ENCODE measurements at places on chromosomes 7 and 10. TPM values are rescaled to one million over a fixed set of nuclear protein-coding genes. Genes with fewer than 3 reads are reported as not detected.

PDK4 gene
- polyA plus RNA-seq: 31.0 TPM

EPO gene
- polyA plus RNA-seq: 22.9 TPM

SMO gene
- polyA plus RNA-seq: 7.0 TPM

AFAP1L2 gene
- polyA plus RNA-seq: 0.89 TPM

CAV2 gene
- polyA plus RNA-seq: 29.7 TPM

BTAF1 gene
- polyA plus RNA-seq: 5.9 TPM

PRSS2 gene
- 0.21 TPM for polyA plus RNA-seq

CLDN4 gene
- 1.2 TPM for polyA plus RNA-seq

CALML5 gene
- not detected for polyA plus RNA-seq

RBAK gene
- 2.1 TPM for polyA plus RNA-seq

IPMK gene
- 1.4 TPM for polyA plus RNA-seq

MINDY4 gene
- polyA plus RNA-seq: 0.93 TPM

GRCh38 chr10:122138831-122139625 is 132.1 kb upstream of the BTBD16 start:
- no peak for DNase-seq

DNA sequence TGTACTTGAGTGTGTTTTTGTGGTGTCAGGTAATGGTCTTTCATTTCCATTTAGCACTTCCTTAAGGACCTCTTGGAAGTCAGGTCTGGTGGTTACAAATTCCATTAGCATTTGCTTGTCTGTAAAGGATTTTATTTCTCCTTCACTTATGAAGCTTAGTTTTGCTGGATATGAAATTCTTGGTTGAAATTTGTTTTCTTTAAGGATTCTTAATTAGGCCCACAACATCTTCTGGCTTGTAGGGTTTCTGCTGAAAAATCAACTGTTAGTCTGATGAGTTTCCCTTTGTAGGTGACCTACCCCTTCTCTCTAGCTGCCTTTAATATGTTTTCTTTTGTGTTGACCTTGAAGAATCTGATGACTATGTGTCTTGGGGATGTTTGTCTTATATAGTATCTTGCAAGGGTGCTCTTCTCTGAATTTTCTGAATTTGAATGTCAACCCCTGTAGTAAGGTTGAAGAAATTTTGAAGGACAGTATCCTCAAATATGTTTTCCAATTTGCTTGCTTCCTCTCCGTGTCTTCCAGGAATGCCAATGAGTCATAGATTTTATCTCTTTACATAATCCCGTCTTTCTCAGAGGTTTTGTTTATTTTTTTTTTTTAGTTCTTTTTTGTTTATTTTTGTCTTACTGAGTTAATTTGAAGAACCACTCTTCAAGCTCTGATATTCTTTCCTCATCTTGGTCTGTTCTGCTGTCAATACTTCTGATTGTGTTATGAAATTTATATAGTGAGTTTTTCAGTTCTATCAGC is 70.2 kb downstream of the SLC39A12 start:
- no peak for DNase-seq

GRCh38 chr10:122462533-122463465 is 1.4 kb downstream of the HTRA1 start:
- no peak for DNase-seq

GRCh38 chr7:139860090-139860775 is 31.2 kb downstream of the TBXAS1 start:
- no peak for DNase-seq

- no peak for DNase-seq
Measured at GRCh38 chr7:29314148-29314547, 119.6 kb downstream of the CHN2 start.

GRCh38 chr10:46026106-46026505 is 4.3 kb downstream of the NCOA4 start:
- DNase-seq: no peak

- DNase-seq: no peak
Measured at GRCh38 chr10:123649676-123650075, 16.5 kb upstream of the GPR26 start.

DNA sequence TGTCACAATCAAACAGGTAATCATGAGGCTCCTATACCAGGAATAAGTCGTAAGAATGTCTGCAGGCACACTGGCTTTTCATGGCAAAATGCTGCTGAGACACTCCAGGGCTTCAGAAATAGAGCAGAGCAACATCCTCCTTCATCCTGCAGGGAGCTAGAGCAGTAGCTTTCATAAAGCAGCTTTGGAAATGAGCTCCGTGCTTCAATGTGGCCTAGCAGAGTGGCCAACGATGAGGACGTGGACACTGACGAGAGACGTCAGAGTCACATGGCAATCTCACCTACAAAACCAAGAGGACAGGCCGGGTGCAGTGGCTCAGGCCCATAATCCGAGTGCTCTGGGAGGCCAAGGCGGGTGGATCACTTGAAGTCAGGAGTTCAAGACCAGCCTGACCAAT is 9.8 kb downstream of the COBL start:
- DNase-seq: no peak

GRCh38 chr10:113022265-113022664 is 72.2 kb downstream of the TCF7L2 start:
- no peak for DNase-seq

- DNase-seq: no peak
Measured at GRCh38 chr7:150923196-150923595, 54.9 kb downstream of the KCNH2 start.

GRCh38 chr10:107994621-107995270 is 830.2 kb upstream of the SORCS1 start:
- DNase-seq: no peak

- DNase-seq: no peak
Measured at GRCh38 chr7:98907570-98907969, 29.2 kb downstream of the TRRAP start.

- no peak for DNase-seq
Measured at GRCh38 chr10:85666102-85666501, 700.5 kb downstream of the GRID1 start.

DNA sequence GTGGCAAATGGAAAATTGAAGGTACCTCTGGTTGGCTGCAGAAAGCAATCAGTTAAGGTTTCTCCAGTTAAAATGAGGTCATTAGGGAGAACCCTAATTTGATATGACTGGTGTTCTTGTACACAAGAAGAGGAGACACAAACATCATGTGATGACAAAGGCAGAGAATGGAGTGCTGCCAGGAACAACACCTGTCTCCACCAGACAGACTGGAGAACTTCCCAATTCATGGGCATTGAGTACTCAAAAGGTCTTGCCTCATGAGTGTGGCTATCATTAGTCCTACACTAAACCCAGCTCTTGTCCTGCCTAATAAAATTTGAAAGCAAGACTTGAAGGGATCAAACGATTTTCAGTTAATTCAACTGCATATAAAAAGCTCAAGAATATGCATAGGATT is 152.6 kb downstream of the PTPN20 start:
- DNase-seq: no peak

DNA sequence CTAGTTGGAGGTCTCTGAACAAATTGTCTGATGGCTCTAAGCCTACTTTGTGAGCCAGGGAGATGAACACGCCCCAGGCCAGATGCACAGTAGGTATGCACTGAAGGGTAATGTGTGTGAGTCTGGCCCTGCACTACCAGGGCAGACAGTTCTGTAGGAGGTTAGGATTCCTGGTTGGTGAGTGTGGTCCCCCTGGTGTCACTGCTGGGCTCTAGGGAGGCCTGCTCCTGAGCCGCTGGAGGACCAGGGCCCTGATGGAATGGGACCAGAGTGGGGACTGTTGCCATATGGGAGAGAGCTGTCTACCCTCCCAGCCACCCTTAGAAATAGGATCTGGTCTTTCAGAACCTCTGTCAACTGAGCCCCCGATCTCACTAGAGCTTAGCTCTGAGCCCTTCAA is 42.0 kb downstream of the CDH23 start:
- DNase-seq: no peak

- no peak for DNase-seq
Measured at GRCh38 chr10:130141878-130142277, 5.7 kb downstream of the GLRX3 start.

GRCh38 chr10:100826031-100826651 is 80.8 kb downstream of the PAX2 start:
- no peak for DNase-seq

DNA sequence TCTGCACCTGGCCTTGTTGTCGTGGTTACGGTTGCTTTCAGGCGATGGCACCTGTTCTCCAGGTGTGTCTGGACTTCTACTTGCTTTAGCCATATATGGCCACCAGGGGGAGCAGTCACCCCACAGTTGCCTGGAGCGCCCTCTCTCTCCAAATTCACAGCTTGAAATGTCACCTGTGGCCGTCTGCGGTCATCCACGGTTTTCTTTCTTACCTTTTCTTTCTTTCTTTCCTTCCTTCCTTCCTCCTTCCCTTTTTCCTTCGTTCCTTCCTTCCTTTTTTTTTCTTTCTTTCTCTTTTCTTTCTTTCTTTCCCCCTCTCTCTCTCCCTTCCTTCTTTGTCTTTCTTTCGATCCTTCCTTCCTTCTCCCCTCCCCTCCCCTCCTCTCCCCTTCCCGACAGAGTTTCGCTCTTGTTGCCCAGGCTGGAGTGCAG is 150.5 kb upstream of the VKORC1L1 start:
- peak; percentile 67 for DNase-seq
